Inflammatory macrophage treated with lipopolysaccharide for 1 hour (primary cell): ENCODE measurements at places on chromosomes 7 and 10.

- no peak for DNase-seq
Observed at GRCh38 chr7:41674505-41675023, 28.3 kb downstream of the INHBA start.

GRCh38 chr10:72692994-72693781, 1.2 kb downstream of the MCU start:
- DNase-seq, result peak; percentile 23

DNA sequence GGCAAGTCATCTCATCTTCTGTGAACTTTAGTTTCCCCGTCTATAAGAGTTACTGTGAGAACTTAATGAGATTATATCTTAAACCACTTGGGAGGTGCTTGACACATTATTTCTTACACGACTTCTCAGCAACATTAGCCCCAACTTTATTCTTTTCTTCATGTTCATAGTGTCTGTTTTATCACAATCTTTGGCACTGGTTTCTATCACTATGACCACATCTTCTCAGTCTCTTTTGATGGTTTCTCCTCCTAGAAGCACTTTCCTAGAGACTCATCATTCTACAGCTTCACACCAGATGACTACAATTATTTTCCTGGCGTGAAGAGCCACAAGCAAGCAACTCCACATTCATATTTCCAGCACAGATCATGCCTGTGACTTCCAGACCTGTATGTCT, 26.5 kb upstream of the BET1 start:
- no peak for DNase-seq

DNA sequence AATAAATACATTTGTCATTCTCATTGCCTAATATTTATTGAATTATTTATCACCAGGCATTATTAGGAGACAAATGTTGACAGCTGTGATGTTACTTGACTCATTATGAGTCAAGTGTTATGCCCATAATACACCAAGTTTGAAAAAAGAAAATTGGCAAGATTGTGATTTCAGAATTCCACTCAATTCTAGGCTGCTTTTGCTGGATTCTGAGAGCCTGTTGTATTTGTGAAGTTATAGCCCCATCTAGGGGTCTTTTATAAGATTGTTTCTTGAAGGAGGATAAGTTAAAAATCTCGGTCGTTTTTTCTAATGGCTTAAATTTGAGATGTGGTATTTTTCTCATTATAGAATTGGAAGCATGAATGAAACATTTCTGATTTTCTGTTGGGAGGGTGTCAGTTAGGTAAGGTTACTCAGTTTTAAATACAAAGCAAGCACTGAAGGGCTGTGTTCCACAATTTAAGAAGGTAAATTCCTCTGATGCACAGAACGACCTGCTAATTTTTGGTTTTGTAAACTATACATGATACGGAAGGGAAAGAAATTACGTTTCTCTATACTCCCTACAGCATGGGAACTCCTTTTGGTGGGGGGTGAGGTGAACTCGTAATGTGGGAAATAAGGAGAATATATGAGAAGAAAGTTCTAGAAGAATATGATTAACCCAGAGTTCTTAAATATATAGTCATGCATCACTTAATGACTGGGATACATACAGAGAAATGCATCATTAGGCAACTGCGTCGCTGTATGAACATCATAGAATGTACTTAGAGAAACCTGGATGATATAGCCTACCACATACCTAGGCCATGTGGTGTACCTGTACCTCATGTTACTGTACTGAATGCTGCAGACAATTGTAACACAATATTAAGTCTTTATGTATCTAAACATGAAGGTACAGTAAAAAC, 2.6 kb downstream of the STK31 start:
- peak; percentile 71 for DNase-seq

DNA sequence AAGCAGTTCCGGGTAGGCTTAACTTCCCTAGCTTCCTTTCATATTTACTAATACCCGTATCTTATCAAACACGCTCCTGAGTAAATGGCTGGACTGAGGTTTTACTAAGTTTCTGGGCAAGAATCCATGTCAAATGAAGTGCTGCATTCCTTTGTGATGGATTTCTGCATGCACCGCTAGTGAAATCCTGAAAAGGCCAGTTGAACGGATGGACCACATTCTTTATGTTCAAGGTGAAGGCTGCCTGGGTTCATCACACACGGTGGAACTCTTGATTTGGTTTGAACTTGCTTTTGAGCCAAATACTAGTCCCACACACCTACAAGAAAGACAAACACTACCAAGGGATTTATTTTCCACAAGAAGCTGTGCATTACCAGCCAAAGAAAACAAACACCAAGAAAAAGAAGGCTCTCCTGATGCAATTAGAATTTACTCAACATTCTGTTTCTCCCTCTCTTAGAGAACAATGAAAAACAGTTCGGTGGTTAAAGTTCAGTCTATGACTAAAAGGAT, 255.0 kb upstream of the SEMA3C start:
- no peak for DNase-seq

DNA sequence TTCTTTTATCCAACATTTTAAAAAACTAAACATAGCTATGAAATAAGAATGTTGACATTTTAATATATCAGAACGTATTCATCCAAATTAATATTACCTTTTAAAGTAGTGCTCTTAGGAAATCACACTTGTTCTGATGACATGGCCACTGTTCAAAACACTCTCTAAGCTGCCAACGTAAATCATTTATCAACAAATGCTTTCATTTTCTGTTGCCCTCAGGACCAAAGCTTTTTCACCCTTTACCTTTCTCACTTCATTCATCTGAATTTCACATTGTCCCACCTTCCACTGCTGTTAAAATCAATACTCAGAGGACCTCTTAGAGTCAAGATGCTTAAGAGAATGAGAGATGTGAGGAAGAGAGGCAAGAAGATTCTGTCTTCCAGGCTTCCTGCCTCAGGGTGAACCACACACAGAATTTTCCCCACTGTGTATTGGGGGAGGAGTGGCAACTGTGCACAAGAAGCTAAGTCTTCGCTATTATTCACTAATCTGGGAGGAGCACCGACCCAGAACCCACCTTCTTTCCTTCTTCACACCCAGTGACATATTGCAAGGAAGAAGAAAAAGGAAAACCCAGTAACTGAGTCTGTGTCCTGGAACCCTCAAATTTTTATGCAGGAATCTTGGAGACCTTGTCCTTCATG, 21.0 kb downstream of the HIBADH start:
- no peak for DNase-seq

GRCh38 chr10:119675483-119676170, 24.4 kb downstream of the BAG3 start:
- no peak for DNase-seq

GRCh38 chr10:133032231-133032630, 55.5 kb upstream of the ADGRA1 start:
- no peak for DNase-seq

GRCh38 chr7:33937871-33938270, 32.5 kb downstream of the BMPER start:
- no peak for DNase-seq

DNA sequence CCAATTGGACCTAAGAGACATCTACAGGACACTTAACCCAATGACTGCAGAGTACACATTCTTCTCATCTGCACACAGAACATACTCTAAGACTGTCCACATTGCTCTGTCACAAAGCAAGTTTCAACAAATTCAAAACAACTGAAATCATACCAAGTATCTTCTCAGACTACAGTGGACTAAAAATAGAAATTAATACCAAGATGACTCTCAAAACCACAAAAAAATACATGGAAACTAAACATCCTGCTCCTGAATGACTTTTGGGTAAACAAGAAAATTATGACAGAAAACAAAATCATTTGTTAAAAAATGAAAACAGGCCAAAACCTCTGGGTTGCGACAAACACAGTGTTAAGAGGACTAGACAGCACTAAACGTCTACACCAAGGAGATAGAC, 24.5 kb downstream of the SNX13 start:
- DNase-seq, result no peak

DNA sequence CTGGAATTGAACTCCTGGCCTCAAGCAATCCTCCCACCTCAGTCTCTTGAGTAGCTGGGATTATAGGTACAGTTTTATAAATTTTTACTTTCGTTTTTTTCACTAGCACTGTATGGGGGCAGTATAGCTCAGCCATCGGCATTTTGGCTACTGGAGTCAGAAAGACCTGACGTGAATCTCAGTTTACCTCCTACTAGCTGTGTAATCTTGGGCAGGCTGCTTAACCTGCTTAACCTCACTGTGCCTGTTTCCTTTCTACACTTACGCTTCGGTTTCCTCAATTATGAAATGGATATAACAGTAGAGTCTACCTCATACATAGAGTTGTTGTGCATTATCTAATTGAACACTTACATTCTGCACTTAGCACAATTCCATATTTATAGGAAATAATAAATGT, 16.7 kb downstream of the STN1 start:
- DNase-seq, result no peak

GRCh38 chr10:103278862-103279298, 1.9 kb downstream of the INA start:
- DNase-seq, result peak; percentile 14

- peak; percentile 9 for DNase-seq
Observed at GRCh38 chr7:10888861-10889260, 84.8 kb upstream of the PHF14 start.

DNA sequence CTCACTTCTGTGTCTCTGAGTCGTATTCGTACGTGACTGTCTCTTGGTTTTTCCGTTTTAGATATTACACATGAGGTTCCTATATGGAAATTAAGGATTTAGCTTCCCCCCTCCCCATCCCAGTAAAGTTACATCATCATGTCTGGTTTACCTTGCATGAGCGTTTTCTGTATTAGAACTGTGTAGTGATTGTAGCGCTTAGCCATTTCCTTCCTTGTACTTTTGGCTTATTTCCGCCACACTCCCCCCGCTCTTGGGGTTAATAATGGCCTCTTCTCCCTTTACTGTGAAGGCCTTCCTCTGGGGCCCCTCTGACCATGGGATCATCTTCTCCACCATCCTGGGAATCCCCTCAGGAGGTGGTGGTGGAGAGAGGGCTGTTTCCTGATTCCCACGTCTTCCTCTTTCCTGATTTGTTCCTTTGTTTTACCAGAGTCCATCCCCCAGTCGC, 27.2 kb upstream of the AP5Z1 start:
- peak; percentile 8 for DNase-seq

- peak; percentile 95 for DNase-seq
Observed at GRCh38 chr7:127396184-127396583, 3.7 kb upstream of the ZNF800 start.

GRCh38 chr7:66237906-66238772, 33.0 kb downstream of the TPST1 start:
- DNase-seq, result no peak

DNA sequence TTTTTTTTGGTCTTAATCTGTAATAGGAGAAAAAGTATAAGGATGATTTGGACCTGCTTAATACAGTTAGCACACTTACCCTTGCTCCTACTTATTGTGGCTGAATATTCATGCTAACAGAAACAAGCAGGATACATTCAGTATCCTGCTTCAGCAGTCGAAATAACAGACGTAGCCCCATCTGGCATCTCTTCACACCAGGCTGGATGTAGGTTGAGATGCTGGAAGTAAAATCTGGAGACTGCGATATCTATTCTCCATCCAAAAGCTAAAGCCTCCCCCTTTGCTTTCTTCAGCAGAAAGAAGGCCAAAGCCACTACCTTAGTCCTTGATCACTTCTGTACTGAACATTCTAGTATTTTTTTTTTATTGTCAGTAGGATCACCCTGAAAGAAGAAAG, 537.4 kb downstream of the AUTS2 start:
- DNase-seq, result no peak

DNA sequence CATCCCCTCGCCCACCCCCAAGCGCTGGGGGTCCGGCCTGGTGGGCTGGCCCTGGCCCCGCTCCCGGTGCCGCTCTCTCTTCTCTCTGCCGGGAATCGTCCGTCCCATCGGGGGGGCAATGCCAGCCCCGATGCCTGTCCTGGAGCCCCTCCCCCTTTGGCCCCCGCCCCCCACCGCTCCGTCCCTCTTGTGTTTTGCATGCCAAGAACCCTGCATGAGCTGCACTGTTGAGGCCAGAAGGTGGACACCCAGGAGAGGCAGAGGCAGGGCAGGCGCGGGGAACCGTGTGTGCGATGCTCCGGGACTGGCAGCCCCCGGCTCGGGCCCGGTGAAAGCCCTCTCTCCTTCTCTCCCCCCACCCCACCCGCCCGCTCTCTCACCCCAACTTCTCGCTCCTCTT, 22.1 kb upstream of the HSPB1 start:
- DNase-seq, result no peak

GRCh38 chr10:7388602-7389001, 22.2 kb downstream of the SFMBT2 start:
- DNase-seq, result no peak

GRCh38 chr7:42253316-42253715, 16.3 kb upstream of the GLI3 start:
- DNase-seq, result no peak

DNA sequence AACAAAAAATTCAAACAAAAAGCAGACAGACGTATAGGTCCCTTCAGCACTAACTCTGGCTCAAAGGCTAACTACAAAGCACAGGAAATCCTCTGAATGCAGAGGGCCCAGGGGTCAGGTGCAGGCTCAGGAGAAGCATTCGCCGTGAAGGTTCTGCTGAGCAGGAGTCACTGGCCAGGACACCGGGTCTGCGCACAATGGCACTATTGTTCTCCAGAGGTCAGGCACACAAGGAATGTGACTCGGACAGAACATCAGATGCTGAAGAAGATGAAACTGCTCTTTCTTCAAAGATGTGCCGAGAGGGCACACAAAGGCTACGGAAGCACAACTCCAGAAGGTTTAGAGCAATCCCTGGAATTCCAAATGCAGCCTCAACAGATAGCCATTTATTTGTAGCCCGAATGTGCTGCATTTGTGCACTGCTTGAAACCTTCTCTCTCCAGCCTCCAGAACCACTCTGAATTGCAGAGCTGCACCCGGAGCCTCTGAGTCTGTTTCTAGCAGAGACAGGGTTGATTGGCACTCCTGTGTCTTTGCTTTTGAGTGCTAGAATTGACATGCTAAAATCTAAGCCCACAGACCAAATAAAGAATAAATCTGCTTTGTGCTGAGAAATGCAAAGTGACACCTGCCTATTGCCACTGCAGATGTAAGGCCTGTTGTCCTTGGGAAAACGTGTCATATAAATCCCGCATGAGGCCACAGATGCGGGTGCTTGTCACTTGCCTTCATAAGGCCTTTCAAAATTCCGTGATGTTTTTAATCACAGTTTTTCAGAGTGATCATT, 85.4 kb upstream of the AFAP1L2 start:
- DNase-seq, result no peak

GRCh38 chr7:771234-772004, 44.3 kb upstream of the PRKAR1B start:
- no peak for DNase-seq

GRCh38 chr7:101923602-101923985, 106.2 kb downstream of the CUX1 start:
- DNase-seq, result no peak

DNA sequence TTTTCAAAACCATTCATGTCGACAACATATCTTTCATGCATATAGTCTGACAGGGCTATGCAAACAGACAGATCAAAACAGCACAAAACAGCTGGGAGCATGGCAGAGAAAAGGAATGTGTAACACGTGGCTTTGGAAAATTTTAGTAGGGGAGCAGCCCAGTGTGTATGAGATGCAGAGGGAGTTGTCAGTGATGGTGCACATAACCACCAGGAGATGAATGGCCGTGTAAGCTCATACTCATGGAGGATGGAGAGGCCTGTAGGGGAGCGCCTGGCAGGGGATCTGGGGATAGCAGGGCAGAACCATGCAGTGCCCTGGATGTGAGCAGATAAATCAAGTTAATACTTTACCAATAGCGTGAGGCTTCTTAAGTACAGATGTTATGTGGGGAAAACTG, 45.7 kb downstream of the RHOBTB1 start:
- no peak for DNase-seq

GRCh38 chr7:32890010-32890792, 1.4 kb downstream of the KBTBD2 start:
- DNase-seq, result peak; percentile 73

GRCh38 chr7:1758028-1758858, 88.2 kb downstream of the ELFN1 start:
- DNase-seq, result peak; percentile 15

- peak; percentile 76 for DNase-seq
Observed at GRCh38 chr7:128448751-128449302, 6.9 kb upstream of the HILPDA start.
